Stimulated activated CD4-positive, alpha-beta T cell treated with anti-CD3 and anti-CD28 coated beads, TNF-alpha, amount 100 ng/mL, for 1 hour (primary cell): ENCODE measurements at places on chromosomes 1 and 21.

DNA sequence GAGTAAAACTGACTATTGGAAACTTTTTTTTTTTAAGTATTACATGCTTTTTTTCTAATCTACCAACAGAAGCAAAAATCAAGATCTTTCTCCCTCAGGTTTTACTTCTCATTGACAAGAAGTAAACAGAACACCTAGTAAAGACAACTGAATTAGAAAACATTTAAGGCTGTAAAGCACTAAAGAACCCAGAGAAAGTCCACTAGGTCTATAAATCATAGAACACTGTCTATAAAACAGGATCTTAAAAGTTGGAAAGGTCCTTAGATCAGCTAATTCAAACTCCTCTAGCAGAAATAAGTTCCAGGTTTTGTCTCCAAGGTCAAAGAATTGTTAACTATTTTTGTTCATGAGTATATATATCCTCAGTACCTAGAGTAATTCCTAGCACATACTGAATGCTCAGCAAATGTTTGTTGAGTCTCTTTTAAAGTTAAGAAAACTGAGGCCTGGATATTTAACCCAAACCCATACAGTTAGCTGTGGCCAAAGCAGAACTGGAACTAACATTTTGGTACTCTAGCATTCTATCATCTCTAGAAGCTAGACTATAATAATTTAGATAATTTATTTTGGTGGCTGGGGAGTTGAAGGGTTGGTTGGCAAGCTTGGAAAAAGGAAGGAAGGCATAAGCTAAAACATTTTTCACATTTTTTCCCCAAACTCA is 3.0 kb downstream of the EPS15 start:
- no peak for DNase-seq

- no peak for DNase-seq
Observed at GRCh38 chr1:32063261-32063681, 9.5 kb upstream of the TMEM39B start.

DNA sequence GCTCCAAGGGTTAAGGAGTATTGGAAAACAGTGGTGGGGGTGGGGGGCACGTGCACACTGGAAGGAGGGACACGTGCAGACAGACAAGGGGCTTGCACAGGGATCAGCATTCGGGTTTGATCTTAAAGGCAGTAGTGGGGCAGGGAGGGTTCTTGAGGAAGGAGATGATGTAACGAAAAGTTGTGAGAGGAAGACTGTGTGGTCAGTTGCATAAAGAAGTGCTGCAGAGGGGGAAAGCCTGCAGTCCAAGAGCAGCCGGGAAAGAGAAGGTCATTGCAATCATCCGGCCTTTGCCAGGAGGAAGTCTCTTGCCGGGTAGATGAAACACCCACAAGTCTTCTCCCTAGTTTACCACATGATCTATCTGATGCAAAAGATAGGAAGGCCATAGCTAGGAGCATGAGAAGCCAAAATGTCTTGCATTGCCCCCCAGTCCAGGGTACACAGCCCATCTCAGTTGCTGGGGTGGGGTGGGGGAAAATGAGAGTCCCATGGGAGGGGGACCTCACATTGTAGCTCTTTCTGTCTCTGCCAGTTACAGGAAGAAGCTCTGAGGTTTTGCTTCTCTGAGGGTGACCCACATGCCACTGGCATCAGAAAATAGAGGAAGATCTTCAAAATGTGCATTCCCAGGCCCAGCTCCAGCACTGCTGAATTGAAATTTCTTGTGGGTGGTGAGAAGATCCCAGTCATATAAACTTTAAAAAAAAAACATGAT is 202.5 kb upstream of the RAB4A start:
- no peak for DNase-seq

- no peak for DNase-seq
Observed at GRCh38 chr1:111907321-111907720, 82.1 kb downstream of the KCND3 start.

DNA sequence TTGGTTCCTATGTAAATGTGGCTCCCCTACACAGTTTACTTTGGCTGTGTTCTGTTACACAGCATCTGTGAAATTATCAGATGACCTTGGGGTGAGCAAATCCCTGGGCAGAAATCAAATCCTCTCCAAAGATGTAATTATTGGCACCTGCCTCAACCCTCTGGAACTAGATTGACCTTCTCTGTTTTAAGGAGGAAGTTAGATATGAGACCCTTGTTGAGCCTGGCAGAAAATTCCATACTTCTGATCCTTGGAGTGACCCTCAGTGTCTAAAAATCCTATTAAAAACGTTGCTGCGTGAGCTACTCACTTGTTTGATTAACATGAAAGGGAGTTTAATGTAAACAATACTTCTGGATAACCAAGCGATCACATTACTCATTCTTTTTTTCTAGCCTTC is 122.0 kb downstream of the CLIC6 start:
- no peak for DNase-seq

GRCh38 chr21:29174607-29175013 is 44.2 kb downstream of the MAP3K7CL start:
- DNase-seq: no peak

DNA sequence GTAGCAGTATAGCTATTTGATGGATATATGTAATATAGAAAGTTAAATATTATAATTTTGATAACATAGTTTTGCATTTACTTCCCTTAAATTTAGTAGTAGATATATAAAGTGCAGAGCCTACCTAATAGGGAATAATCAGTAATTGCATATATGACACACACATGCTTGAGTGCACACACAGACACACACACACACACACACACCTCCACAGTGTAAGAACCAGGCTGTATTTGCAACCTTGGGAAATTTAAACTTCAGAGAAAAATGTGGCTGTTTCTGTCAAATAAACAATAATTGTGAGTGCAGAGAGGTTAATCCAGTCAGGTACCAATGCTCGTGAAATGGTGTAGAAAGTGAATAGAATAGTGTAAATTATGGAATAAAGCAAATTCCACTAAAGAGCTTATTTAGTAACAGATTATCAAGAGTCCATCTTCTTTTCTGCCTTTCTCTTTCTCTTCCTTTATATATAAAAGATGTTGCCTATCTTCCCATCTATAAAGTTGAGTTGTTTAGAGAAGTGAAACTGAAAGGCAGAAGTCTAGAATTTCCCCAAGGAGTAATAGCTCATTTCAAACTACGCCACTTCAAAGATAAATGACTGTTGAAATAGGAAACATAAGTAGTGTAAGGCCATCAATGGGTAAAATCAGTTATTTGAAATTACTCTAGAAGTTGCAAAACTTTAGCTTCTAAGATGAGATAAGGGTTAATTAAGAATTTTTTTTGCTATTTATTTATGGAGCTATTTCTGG is 273.7 kb downstream of the SRGAP2C start:
- DNase-seq: no peak

DNA sequence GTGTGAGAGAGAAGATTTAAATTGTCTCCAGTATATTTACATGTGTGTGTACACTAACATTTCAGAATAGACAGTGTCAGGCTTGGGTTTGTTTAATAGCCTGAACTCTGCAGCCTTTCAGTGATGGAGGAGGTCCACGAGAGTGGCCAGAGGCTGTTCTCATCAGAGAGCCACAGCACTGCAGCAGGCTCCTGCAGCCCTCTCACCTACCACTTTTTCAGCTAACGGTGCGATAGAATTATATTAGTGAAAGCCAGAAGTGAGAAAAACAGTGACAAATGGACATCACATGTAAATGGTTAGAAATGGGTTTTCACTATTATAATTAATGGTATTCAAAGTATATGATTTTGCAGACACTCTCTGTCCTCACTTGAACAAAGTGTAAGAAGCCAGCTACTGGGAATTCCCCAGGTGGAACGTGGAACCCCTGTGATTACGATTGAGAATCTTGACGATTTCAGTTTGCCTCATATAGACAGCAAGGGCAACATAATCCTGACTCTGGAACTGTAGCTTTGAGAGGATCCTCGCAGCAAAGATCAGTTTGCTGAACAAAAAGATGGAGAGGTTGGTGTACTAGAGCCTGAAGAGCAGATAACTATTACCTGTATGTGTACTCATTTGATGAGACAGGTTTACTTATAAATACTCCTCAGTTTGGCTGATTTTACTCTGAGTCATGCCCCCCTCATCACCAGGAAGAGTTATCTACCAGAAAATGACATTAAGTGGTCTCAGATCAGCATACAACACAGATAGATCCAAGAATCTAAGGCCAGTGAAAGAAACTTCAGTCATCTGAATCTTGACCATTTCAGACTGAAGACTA is 31.4 kb downstream of the IFI16 start:
- no peak for DNase-seq

DNA sequence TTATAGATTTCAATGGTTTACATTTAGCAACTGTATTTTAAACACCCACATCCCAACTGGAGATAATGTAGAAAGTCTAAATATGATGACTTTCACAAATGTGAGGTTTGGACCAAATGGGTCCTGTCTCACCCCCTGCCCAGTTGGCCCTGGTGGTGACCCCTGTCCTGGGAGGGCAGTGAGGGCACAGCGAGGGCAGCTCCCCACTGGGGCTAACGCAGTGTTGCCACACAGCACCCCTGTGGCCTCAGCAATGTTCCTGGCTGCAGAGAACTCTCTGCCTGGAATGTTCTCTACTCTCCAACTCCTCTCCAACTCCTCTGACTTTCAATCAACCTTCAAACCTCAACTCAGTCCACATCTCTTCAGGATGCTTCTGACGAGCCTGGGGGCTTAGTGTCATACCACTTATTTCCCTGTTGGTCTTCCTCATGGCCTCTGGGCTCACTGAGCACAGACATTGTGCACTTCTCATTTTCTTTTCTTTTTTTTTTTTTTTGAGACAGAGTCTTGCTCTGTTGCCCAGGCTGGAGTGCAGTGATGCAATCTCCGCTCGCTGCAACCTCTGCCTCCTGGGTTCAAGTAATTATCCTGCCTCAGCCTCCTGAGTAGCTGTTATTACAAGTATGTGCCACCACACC is 25.8 kb downstream of the KCNA10 start:
- DNase-seq: no peak

GRCh38 chr1:30731806-30732276 is 8.5 kb upstream of the MATN1 start:
- no peak for DNase-seq

- no peak for DNase-seq
Observed at GRCh38 chr1:246608616-246609376, 42.5 kb downstream of the CNST start.

DNA sequence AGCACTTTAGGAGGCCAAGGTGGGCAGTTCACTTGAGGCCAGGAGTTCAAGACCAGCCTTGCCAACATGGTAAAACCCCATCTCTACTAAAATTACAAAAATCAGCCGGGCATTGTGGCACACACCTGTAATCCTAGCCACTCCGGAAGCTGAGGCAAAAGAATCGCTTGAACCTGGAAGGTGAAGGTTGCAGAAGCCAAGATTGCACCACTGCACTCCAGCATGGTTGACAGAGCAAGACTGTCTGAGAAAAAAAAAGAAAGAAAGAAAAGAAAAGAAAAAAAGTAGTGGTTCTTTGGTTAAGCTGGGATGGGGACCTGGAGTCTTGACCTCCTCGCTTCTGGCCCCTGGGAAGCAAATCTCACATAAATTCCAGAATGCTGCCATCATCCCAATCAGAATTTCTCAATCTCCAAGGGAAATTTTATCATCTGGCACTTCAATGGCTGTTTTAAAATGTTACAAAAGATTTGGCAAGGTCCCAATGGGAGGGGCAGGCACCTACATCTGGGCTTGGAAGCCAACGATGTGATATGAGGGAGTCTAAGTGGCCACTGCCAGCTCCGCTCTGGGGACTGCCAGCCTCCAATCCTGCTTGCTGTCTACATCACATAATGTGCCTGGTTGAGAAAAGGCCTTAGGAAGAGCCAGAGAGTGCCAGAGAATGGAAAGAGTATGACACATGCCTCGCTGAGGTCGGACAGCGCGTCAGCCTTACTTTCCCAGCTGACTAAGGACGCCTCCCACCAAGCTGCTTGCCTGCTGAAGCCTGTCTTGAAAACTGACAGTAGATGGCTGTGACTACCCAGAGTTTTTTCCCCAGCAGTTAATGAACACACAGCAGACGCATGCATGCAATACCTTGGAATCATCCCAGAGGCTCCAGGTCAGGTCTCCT is 42.1 kb upstream of the SRP9 start:
- DNase-seq: no peak

GRCh38 chr1:172277275-172277674 is 143.2 kb upstream of the C1orf105 start:
- no peak for DNase-seq

GRCh38 chr1:156162430-156163037 is 9.1 kb downstream of the SEMA4A start:
- DNase-seq: no peak

DNA sequence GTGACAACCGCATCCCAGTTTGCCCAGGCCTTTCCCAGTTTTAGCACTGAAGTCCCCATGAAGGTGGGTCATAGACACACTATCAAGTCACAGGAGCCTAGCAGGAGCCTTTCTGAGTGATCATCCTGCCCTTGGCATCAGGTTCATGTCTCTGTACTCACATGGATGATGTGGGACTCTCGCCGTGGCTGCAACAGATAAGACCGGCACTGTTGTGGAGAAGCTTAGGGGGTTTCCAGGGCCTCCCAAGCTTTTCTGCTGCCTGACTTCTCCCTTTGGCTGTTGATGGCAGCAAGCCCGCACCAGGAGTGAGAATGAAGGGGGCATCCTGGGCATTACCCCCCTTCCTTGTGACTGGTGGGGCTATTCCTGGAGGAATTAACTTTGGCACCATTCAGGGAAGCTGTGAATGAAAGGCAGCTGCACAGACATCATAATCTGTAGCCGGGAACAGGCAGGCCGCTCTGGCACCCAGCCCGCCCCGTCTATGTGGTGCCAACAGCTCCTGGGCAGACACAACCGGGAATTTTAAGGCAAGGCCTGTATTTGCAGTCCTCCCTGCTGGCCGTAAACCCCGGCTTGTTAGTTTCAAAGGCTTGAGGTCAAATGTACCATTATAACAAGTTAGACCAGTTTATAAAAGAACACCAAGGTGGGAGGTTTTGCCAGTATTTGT is 148.6 kb downstream of the HUNK start:
- no peak for DNase-seq
